ENCODE measurements at places on chromosomes 2 and 18. TPM values are rescaled to one million over a fixed set of nuclear protein-coding genes. Genes with fewer than 3 reads are reported as not detected.

DNA sequence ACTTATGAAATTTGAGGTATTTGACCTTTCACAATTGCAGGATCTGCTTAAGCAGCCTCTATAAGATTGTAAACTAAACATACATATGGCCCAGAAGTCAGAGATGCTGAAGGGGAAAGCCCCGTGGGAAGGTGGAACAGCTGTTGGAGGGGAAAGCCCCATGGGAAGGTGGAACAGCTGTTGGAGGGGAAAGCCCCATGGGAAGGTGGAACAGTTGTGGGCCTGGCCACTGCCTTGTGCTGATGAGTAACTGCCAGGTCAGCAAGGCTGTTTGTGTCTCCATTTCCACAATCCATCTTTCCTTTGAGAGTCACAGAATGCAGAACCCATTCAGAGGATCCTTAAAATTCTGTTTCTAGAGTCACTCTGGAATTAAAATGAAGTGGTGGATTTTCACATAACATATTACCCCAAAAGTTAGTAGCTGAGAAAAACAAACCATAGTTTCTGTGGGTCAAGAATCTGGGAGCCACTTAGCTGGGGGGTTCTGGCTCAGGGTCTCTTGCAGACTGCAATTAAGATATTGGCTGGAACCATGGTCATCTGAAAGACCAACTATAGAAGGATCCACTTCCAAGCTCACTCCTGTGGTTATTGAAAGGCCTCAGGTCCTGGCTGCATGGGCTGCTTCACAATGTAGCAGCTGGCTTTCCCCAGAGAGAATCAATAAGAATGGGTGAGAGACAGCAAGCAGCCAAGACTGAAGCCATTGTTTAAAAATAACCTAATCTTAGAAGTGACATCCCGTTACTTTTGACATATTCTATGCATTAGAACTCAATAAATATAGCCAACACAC lies 86.6 kb upstream of the CAVIN2 start:
- DNase-seq = no peak

GRCh38 chr2:156837635-156838370 lies 401.6 kb downstream of the GPD2 start:
- DNase-seq = no peak

DNA sequence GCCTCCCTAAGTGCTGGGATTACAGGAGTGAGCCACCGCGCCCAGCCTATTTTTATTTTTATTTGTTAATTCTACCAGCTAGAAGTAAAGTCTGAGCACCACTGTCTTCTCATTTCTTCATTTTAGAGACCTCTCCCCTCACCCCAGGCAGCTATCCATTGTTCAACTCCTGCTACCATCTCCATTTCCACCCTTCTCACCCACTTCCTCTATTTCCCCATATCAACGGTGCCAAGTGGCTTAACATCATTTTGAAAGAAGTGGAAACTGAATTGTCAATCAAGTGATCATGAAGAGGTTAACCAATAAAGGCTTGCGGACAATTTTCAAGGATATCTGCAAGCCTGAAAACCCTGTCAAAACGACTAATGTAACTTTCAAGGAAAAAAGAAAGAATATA lies 323.1 kb downstream of the NBAS start:
- no peak for DNase-seq

DNA sequence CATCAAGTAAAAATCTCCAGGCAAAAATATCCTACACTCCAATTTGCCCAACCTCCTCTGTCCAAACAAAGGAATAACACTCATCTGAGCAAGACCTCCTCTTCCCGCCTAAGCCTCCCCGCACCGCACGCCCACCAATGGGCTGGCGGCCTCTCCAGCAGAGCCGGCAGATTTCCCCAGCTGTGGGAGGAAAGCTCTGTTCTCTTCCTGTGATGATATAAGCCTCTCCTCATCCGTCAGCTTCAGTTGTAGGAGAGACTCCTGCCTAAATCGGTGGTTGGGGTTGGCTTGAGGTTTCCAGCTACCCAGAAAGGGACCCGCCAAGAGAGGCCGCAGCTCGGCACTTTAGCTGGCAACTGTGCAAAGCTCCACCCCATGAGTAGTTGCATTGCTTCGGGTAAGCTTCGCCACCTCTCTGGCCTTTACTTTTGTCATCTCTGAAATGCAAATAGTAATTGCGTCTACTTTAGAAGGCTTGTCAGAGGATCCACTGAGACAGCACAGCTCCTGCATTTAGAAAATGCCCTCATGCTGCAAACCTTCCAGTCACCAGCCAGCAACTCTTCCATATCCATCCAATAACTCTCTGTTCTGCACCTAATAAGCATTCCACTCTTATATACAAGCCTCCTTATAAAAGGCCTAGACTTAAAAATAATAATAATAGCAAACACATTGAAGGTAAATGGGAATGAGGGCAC lies 146.4 kb downstream of the MYT1L start:
- DNase-seq = no peak

GRCh38 chr2:168889635-168890005 lies 610 bp downstream of the SPC25 start:
- DNase-seq = no peak

DNA sequence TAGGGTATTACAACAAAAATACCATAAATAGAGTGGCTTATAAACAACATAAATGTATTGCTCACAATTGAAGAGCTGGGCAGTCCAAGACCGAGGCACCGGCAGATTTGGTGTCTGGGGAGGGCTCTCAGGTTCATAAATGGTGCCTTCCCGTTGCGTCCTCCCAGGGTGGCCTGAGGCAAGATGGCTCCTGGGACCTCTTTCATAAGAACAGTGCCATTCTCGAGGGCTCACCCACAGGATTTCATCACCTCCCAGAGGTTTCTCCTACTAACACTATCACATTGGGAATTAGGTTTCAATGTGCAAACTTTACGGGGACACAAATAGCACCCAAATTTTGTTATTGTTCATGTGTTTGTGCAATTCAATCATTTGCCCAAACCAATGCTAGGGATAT lies 793.5 kb upstream of the HS6ST1 start:
- no peak for DNase-seq

DNA sequence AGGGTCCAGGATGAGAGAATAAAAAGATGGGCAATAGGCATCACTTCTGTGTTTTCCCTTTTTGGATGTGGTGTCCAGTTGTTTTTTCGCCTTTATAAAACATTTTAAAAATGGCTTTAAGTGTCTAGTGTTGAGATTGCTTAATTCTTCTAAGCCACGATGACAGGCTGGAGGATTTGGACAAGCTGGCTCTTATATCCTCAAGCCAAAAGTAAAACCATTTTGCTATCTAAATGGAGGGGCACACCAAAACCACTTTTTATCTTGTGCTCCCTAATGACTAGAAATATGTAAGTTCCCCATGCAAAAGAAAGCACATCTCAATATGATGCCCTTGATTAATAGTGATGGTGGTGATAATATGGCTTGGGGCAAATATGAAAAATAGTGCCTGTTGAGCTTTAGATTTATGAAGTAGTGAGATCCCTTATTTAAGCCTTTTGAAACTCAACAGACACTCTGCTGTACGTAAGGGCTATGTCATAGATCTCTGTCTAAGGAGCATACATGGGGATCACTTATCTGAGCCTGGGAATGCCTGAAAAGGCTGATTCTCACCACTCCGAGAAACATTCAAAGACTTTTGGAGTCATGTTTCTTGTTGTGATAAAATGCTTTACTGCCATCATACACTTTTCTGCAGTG lies 185.5 kb downstream of the KCNS3 start:
- no peak for DNase-seq

DNA sequence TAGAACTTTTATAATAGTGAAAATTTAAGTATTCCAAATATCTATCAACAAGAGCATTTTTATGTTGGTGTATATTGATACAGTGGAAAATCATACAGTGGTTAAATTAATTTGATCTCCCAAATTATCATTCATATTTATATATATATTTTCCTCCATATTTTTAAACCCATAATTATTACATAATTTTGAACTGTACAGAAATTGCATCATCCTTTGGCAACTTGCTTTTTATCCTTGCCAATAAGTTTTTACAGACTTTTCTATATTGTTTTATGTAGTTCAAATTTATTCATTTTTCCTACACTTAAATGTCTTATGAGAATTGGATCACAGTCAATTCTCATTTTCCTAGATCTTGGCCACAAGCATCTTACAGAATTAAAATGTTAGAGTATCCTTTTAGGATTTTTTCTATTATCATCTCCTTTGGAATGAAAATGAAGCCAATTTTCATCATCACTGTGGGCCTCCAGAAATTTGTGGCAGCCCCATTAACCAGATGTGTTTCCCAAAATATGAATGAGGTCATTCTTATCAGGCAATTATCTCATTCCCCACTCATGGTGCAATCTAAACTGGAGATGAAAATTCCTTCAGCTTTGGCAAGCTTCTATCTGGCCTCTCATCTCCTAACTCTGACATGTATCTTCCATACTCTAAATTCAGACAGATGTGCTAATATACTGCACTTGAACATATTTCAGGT lies 94.2 kb upstream of the DLGAP1 start:
- DNase-seq = no peak

DNA sequence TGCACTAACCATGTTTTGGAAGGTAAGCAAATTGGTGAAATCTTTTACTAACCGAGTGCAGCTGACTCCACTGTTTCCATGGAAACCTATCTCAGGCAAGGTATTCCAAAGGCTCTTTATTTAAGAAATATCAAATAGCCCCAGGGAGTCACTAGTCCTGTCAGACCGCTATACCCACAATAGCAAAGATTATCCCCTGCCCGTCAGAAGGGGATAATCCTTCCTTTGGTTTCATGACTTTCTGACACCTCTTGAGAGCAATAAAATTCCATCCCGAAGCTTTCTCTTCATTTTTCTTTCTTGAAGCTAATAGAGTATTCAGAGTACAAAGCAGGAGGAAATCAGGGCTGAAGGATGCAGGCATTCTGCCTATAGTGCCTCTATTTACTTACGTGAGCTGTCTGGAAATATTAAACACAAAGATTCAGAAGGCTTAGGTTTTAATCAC lies 34.7 kb upstream of the MAP2 start:
- no peak for DNase-seq

GRCh38 chr2:233047667-233048066 lies 12.5 kb upstream of the INPP5D start:
- no peak for DNase-seq

- DNase-seq = no peak
Observed at GRCh38 chr2:115161081-115161770, 718.8 kb downstream of the DPP10 start.

- no peak for DNase-seq
Observed at GRCh38 chr2:237979331-237979730, 12.5 kb downstream of the UBE2F start.

DNA sequence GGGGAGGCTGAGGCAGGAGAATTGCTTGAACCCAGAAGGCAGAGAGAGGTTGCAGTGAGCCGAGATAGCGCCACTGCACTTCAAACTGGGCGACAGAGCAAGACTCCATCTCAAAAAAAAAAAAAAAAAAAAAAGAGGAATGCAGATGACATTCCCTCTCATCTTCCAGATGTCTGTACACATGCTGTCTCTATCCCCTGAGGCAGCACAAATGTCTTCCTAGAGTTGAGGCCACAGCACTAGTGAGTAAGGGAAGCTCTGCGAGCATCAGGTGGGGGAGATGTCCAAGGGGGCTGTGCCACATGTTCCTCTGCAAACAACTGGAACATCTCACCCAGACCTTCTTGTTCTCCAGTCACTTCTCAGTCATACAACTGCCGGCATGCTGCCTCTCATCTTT lies 35.6 kb upstream of the LRRC30 start:
- DNase-seq = no peak

- no peak for DNase-seq
Observed at GRCh38 chr18:48749768-48750167, 201.0 kb downstream of the SMAD7 start.

DNA sequence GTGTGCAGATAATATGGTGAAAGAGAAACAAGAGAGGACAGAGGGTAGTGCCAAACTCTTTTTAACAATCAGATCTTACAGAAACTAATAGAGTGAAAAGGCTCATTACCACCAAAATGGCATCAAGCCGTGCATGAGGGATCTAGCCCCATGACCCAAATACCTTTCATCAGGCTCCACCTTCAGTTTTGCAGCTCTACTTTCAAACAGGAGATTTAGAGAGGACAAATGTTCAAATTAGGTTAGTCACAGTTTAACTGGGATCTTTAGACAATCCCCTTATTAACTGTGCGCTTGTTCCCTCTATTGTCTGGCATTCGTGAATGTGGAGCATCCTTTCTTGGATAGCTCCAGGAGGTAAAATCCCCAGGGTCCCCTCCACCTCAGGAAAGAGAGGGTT lies 1209.3 kb upstream of the CHAC2 start:
- DNase-seq = no peak

GRCh38 chr2:240347949-240348500 lies 87.4 kb upstream of the GPC1 start:
- DNase-seq = no peak

DNA sequence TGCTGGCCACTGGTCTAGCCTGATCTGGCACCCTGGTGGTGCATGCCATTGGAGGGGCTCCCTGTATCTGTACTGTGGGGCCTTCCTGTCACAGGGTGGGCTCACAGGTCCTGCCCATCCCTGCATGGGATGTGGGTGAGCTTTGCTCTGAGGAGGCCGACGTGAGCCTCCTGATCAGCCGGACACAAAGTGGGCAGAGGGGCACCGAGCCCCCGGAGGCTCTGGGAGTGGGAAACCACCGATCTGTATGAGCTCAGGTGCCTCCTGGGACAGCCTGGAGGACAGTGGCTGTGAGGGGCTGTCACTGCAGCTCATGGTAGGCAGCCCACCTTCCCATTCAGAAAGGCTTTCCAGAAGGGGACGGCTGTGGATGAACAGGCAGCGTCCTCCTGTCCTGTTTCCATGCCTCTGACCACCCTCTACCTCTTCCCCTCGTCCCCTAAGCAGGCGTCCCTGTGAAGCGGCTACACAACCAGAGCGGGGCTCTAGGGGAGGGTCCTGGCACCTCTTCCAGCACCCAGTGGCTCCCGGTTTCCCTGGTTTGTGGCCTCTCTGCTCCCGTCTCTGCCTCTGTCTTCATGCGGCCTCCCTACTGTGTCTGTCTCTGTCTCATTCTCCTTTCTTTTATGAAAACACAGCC lies 112.5 kb upstream of the OTOS start:
- no peak for DNase-seq

DNA sequence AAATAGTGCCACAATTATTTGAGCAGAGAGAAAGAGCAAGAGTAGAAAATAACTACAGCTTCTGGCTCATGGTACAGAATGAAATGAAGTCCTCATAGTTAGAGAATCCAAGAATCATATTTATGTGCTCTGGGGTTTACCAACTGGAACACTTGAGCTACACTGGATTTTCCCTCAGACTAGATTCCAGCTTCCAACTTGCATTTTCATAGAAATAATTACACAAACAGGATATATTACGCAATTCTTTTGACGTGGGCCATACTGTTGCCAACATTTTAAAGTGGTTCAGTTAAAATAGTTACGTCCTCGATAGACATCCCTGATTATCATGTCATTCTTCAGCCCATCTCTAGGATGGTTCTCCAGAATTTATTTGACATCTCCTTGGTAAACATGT lies 129.2 kb downstream of the ETAA1 start:
- no peak for DNase-seq

DNA sequence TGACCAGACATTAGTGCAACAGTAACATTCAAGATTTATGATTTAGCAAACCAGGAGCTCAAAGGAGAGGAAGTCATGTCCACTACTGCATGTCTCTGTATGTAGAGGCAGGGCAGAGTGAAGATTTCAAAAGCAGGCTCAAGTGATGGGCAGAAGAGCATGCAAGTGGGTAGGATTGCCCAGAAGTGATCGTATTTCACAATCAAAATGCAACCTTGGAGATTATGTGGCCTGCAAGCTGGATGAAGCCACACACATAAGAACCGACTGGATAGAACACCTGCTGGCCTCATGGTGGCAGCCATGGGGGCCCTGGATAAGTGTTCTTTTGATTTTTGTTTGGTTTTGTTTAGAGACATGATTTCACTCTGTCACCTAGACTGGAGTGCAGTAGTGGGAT lies 286.8 kb upstream of the RAB12 start:
- DNase-seq = no peak

Gene UCN
- 2.8 TPM for total RNA-seq

Gene MYO3B
- 6.7 TPM for total RNA-seq
